ENCODE measurements at places on chromosomes 5 and 9.

GRCh38 chr5:27479859-27480258 is 441.5 kb upstream of the CDH9 start:
- DNase-seq = no peak

DNA sequence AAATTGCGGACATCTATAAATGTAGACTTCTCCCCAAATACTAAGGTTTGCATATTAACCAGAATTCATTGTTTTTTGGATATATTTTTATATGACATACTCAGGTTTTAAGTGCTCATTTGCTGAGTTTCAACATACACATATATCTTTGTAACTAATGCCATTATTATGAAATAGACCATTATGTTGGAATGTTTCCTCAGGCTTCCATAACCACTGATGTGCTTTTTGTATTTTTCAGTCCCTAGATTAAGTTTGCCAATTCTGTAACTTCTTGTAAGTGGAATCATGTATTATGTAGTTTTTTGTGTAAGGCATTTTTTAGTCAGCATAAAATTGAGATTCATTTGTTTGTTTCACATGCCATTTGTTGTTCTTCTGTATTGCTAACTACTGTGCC is 32.1 kb downstream of the HSPA4 start:
- DNase-seq = no peak

GRCh38 chr9:109182940-109183798 is 16.1 kb upstream of the FRRS1L start:
- no peak for DNase-seq

DNA sequence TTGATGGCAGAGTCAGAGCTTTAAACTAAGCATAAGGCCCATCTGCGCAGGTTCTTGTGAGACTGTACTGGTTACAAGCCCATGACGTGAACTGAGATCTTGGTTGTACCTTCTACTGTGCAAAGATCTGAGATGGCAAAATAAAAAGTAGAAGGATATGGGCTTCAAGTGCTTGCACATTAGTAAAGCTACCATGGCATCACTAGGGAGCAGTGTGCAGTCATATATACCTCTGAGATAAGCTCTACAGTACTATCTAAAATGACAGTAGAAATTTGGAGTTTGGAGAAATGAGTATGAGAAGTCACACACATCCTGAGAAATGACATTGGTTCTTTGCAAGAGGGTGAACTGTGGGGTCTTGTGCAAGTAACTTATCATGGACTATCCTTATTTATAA is 408.2 kb upstream of the PRR16 start:
- no peak for DNase-seq

DNA sequence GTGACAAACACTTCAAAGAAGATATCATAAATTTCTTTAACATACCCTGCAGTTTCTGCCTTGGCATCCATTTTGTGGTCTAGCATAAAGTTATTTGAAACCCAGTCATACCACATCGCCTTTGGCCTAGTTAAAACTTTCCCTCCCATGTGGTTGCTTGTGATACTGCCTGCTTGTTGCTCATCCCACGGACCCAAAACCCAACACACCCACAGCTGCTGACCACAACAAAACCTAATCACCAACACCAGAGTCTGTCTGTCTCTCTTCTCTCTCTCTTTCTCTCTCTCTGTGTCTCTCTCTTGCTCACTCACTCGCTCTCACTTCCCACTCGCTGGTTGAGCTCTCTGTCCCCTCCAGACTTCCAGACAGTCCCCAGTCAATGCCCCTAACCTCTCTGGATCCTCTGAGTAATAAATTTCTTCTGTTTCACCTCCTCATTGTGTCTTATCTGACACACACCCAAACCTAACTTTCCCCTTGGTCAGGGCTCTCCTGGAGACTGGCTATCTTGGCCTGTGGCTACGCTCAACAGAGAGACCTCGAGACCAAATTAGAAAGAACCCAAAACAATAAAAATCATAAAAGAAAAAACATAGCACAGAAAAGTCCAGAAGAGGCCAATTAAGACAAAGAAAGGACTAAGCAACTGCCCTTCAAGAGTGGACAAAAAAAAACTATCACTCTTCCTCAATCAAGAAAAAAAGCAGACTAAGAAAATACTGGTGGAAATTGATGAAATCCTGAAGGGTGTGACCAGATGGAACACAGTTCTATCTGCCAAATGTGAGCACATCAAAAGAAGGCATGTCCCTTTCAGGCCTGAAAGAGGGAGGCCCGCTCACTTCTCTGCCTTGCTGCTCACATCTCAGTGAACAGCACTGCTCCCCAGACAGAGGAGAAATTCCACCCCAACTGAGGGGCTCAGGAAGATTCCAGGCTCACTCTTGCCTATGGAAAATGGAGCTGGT is 41.5 kb downstream of the TTLL11 start:
- DNase-seq = no peak

DNA sequence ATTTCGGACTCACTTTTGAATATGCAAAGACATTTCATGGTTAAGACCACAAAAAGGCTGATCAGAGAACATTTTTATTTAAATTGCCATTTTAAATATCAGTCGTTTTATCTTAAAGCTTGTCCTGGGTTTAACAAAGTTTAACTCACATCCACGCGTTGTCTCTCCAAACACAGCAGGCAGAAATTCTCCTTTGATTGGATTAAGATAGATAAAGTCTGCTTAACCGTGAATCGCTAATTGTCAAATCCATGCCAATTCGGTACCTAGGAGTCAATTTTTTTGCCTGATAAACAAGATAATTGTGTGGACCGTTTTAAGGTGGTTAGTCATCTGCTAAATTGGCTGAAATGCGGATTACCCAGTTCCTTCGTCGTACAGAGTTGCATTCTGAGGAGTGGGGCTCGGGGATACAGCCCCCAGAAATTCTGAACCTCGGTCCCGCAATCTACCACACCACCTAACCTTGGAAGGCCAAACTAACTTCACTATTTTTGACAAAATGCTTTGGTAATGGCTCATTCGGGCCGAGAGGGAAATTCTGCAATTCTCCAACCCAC is 665 bp upstream of the BTF3 start:
- DNase-seq = no peak

DNA sequence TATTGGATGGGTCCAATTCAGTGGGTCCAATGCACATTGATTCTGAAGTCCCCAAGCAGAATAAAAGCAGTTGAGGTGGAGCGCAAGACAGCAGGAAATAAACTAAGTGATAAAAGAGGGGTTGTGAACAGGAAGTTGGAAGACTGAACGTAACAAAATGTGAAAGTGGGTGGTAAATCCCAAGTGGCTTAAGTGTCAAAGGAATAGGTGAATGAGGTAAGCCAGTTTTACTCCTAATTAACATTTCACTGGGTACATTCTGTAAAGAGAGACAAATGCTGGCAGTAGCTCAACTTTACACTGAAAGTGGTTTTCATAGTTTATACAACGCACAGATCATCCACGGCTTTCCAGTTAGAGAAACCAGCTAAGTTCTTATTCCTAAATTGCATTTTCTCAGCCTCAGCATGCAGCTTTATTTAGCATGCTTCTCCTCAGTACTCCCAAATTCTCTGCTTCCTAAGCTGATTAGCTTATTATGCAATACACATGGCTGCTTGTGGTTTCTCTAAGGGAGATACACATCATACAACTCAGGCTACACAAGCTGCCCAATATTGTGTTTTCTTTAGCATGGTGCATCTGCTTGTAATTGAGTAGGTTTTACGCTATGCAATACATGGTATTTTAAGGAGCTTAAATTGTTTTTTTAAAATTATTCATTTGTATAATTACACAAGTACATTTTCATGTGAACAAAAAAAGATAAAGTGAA is 34.2 kb upstream of the HSD17B4 start:
- DNase-seq = no peak

GRCh38 chr9:75451505-75451904 is 363.2 kb downstream of the OSTF1 start:
- DNase-seq = no peak

DNA sequence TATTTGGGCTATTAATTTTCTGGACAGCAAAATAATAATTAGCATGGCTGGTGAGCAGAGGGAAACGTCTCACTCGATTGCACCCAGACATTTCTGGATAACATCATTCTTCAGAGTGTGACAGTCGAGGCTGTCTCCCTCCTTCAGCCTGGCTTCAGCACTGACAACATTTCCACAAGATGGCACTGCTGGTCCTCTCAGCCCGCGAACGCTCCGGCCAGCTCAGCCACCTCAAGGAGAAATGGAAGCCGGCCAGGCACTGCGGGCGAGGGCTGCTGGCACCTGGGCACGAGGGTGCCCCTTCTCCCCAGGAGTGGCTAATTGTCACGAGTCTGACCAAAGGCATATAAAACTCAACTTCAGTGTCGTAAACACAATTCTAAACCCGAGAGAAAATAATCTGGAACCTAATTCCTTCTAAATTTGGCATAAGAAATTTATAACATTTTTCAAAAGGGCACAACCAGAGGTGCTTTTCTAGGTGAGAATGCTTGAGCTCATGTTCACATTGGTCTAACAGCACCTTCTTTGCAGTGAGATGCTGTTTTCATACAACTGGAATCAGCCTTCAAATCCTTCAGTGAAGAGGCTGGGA is 65.9 kb downstream of the DAP start:
- peak; percentile 17 for DNase-seq

DNA sequence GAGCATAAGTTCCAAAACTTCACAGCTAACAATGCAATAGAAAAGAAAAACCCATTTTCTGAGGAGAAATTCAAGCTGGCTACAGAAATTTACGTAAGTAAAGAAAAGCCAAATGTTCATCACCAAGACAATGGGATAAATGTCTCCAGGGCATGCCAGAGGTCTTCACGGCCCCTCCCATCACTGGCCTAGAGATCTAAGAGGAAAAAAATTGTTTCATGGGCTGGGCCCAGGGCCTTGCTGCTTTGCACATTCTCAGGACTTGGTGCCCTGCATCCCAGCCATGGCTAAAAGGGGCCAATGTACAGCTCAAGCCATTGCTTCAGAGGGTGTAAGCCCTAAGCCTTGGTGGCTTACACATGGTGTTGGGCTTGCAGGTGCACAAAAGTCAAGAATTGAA is 443.6 kb downstream of the ELAVL2 start:
- no peak for DNase-seq

- no peak for DNase-seq
These were observed 103.3 kb upstream of the TAS2R1 start for GRCh38 chr5:9733486-9733885.

- DNase-seq = no peak
These were observed 500.0 kb downstream of the CAAP1 start for GRCh38 chr9:26392639-26393038.

GRCh38 chr9:87950765-87951488 is 23.4 kb downstream of the CDK20 start:
- no peak for DNase-seq

DNA sequence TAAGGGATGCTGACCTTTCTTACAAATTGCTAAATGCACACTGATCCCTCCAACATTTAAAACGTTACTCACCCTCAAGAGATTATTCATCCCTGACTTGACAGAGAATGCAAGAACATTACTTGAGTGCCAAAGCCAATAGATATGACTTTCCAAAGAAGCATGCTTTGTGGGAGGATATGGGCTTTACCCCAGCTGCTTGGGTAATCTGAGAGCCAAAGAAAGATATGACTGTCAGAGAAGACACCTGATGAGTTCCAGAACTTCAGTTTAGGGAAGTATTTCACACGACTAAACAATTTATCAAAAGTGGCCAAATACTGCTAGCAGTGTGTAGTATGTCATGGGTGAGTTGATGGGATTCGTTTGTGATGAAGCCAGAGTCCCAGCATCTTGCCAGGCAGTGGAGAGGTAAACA is 7.4 kb upstream of the SPDL1 start:
- no peak for DNase-seq

GRCh38 chr5:134708301-134708700 is 30.0 kb upstream of the CAMLG start:
- no peak for DNase-seq

DNA sequence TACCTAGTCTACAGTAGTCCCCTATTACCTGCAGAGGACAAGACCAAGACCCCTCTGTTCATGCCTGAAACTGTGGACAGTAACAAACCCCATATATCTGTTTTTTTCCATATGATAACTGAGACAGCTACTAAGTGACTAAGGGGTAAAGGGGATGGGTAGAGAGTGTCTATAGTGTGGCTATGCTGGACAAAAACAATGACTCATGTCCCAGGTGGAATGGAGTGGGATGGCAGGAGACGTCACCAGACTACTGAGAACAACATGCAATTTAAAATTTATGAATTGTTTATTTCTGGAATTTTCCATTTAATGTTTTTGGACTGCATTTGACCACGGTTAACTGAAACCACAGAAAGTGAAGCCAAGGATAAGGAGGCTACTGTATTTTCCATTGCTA is 171.8 kb downstream of the AGTPBP1 start:
- no peak for DNase-seq

Measured in hypothalamus (tissue), 51 donors.